ENCODE measurements at places on chromosomes 1 and 21.

- no peak for DNase-seq
Measured at GRCh38 chr1:51313961-51314777, 16.2 kb downstream of the TTC39A start.

DNA sequence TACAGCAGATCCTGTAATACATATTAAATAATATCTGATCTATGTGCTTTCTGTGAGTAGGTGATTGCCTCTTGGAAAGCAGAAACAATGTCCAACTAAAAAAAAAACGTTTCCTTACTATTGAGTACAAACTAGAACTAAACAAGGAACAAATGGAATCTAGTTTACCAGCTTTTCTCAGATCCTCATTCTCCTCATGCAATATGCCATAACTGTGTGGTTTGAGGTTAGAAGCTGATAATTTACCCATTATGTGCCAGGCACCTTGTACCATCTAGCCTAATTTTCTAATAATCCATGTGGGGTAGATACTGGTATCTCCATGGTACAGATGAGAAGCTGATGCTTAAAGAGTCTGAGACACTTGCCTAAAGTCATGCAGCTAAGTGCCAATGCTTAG, 154.7 kb downstream of the PTGER3 start:
- no peak for DNase-seq

- peak; percentile 37 for DNase-seq
Measured at GRCh38 chr21:38965910-38966504, 160.3 kb downstream of the ETS2 start.

GRCh38 chr1:242425232-242425631, 99.3 kb downstream of the PLD5 start:
- peak; percentile 20 for DNase-seq

DNA sequence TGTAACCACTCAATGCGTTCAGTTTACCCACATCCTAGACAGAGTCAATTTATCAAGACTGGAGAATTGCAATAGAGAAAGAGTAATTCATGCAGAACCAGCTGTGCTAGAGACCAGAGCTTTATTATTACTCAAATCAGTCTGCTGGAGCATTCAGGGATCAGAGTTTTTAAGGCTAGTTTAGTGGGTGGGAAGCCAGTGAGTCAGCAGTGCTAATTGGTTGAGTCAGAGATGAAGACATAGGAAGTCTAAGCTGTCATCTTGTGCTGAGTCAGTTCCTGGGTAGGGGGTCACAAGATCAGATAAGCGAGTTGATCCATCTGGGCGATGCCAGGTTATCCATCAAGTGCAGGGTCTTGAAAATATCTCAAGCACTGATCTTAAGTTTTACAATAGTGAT, 499.6 kb downstream of the MRPL39 start:
- no peak for DNase-seq

DNA sequence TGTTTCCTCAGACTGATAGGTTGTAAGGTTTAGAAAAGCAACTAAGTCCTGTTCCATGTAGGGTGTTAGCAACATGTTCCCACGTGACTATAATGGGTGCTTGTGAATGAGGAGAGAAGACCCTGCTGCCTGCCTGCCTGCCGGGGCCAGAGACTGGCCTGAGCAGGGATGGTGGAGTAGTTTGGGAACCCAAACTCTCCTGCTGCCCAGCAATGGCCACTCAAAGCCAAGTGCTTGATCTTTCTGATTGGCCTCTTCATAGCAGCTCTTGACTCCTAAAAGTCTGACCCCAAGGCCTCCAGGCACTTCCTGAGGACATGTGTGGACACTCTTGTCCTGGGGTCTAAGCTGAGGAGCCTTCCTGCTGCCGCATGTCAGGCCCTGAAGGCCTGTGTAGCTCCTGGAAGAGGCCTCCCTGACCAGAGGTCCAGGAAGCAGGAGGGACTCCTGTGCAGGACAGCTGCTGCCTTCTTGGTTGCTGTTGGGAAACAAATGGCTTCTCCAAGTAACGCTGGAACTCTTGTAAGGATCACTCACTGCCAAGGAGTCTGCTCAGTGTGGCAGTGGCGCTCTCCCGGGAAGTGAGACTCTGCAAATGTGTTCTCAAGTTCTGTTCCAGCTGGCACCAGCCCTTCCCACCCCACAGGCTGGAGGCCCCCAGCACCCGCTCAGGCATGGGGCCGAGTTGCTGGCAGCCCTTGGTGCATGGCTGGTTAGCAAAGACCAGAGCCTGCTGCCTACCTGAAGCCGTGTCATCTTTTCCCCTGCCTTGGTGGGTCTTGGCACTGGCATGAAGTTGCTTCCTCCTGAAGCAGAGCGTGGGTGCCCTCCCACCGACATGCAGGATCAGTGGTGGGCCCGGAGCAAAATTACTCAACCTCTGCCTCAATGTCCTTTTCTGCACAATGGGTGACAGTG, 35.5 kb downstream of the MAN1C1 start:
- DNase-seq: no peak

- no peak for DNase-seq
Measured at GRCh38 chr1:175232335-175232734, 39.8 kb upstream of the KIAA0040 start.

DNA sequence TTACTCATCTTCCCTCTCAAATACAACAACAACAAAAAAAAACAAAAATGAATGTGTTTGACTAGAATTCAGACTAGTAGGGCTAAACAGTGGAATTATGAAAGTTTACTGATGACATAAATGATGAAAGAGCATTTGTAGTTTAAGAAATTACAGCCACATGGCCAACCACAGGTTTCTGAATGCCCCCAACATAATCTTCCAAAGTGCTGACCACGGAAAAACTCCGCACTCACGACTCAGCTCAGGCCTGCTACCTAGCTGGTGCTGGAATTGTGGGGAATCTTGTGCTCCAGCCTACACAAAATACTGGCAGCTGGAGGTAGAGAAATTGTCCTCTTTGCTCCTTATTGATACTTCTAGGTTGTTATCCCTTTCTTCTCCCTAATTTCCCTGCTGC, 23.6 kb upstream of the TBX15 start:
- DNase-seq: no peak

DNA sequence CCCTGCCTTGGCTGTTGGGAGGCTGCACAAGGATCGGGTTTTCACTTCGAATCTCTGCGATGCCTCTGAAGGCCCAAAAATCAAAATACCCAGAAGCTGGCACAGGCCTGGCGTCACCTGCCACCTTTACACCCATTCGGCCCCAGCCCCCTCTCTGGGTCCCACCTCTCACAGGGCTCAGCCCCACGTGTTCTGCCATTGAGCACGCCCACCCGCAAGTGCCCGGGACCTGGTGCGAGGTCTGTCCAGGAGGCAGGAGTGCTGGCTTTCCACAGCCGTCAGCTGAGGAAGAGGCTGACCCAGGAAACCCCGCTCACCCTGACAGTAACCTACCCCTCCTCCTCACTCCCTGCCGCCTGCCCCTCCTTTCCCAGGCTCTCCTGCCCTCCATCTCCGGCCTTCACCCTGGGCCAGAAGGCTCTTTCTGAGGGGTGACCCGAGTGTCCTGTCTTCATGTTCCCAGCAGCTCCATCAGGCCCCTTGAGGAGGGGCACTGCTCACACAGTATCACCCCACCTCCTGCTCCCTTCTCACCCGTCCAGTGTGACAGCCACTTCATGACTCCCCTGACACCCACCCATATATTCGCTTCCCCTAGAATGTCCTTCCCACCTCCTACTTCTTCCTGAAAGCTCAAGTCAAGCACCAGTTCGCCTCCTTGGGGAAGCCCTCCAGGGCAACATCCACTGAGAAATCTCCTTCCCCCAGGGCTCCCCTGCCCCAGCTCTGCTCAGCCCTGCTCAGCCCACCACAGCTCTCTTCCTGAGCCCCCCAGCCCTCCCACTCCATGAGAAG, 13.5 kb downstream of the RCC2 start:
- DNase-seq: no peak

- DNase-seq: no peak
Measured at GRCh38 chr1:56901716-56902115, 47.1 kb downstream of the C8A start.
